NCI-H82 (cell line): ENCODE measurements at places on chromosomes 7 and 10.

DNA sequence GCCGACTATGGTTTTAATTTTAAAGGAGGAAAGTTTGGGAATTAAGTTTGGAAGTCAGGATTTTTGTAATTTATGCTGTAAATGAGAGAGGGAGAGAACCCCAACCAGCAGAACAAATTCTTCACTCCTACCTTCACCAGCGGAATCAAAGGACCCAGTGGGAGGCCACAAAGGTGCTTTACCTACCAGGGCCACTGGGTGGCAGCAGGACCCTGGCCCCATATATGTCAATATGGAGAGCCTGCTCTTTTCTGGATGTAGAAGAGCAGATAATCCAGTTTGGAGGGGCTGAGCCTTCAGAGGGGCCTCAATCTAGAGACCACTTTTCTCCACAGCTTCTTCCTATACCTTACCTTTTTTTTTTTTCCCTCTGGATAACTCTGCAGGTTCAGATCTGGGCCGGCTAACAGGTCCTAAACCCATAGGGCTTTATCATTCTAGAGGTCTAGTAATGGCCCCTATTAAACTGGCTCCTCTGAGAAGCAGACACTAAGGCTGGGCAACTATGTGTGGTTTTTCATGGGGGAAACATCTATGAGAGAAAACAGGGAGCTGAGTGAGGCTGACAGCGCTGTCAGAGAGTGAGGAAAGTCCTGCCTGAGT is 8.5 kb upstream of the SCD start:
- DNase-seq, result peak; percentile 84

DNA sequence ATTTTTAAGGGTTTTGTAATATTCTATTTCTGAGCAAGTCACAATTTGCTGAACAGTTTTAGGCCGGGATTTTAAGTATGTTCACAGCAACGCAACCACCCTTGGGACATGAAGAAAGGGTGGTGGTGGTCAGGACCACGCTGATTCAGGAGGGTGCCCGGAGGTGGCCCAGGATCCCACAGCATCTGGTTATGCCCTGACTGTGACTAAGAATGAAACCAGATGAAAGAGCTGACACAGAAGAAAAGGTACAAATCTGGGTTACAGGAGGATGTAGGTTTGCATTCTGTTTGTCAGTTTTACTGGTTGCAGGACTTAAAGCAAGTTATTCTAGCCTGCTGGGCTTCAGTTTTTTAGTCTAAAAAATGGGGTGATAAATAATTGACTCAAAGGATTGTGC is 279.7 kb downstream of the CCSER2 start:
- DNase-seq, result no peak

- DNase-seq, result peak; percentile 68
Observed at GRCh38 chr7:88243345-88243909, 23.6 kb upstream of the SRI start.

- DNase-seq, result no peak
Observed at GRCh38 chr7:64999165-65000004, 7.1 kb downstream of the ERV3-1 start.

GRCh38 chr10:3933733-3934132 is 148.7 kb upstream of the KLF6 start:
- no peak for DNase-seq

GRCh38 chr10:82463614-82464013 is 588.6 kb downstream of the NRG3 start:
- DNase-seq, result no peak

DNA sequence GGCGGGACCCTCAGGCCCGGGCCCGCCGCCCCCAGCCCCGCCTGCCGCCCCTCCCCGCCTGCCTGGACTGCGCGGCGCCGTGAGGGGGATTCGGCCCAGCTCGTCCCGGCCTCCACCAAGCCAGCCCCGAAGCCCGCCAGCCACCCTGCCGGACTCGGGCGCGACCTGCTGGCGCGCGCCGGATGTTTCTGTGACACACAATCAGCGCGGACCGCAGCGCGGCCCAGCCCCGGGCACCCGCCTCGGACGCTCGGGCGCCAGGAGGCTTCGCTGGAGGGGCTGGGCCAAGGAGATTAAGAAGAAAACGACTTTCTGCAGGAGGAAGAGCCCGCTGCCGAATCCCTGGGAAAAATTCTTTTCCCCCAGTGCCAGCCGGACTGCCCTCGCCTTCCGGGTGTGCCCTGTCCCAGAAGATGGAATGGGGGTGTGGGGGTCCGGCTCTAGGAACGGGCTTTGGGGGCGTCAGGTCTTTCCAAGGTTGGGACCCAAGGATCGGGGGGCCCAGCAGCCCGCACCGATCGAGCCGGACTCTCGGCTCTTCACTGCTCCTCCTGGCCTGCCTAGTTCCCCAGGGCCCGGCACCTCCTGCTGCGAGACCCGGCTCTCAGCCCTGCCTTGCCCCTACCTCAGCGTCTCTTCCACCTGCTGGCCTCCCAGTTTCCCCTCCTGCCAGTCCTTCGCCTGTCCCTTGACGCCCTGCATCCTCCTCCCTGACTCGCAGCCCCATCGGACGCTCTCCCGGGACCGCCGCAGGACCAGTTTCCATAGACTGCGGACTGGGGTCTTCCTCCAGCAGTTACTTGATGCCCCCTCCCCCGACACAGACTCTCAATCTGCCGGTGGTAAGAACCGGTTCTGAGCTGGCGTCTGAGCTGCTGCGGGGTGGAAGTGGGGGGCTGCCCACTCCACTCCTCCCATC is 82.7 kb downstream of the PAX2 start:
- DNase-seq, result peak; percentile 70
